ENCODE measurements at places on chromosomes 3 and 15.

DNA sequence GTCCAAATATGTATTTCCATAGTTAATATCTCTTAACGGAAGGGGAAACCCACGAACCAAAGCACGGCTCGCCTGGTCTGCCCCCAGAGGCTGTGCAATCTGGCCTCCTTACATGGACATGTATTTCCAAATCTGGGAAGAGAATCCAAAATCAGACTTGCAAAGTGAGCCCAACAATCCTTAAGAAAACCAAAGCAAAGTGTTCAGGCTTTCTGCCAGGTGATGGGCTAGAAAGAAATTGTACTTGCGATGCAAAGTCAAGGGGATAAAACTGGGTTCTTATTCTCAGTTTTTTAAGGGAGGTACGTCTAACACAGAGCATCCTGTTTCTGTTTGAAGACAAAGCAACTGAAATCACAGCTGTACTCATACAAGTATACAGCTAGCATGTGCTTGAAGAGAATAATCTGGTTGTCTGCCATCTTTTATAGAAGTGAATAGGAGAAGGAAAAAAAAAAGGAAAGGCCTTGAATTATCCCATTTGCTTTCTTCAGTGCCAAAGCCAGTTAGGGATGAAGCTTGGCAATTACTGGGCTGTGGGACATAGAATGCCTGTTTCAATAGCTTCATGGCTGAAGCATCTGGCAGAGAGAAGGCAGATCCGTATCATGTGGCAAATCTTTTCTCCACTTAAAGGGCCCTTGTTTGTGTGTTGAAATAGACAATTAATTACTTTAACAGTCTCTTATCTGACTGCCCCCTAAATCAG is 48.4 kb downstream of the LRIG1 start:
- DNase-seq = no peak

GRCh38 chr3:15750143-15750542 is 47.6 kb downstream of the ANKRD28 start:
- DNase-seq = no peak

DNA sequence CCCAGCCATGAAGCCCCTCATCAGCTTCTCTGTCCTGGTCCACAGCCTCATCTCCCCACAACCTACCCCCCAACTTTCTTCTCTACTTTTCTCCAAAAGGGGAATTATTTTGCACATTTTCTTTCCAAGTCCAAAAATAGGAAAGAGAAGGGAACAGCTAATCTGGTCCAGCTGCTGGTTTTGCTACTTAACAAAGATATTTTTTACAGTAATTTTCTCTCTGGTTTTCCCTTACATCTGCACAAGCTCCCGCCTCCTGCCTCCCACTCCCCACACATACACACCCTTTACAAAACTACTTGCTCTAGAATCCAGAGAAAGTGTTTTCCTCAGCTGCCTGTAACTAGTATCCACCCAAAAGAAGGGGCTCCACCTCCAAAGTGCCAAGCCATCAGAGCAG is 177.2 kb downstream of the POLR2M start:
- no peak for DNase-seq

GRCh38 chr3:23221136-23221535 is 18.0 kb downstream of the UBE2E2 start:
- DNase-seq = no peak

DNA sequence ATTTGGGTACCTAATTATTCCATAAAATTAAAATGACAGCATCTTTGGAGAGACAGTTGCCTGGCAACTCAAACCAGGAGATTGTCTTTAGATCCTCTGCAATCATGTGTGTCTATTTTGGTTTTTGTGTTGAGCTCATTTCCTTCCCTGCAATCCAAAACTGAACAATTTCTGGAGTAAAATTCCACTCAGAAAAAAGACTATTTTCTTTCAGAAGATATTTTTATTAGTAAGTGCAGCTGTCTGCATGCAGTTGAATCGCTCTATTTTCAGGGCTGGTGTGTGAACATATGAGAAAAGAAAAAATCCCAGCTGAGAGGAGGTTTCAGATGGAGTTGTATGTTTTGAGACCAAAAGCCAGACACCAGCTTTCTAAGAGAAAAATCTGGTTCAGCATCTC is 41.9 kb upstream of the DYNC1LI1 start:
- no peak for DNase-seq

DNA sequence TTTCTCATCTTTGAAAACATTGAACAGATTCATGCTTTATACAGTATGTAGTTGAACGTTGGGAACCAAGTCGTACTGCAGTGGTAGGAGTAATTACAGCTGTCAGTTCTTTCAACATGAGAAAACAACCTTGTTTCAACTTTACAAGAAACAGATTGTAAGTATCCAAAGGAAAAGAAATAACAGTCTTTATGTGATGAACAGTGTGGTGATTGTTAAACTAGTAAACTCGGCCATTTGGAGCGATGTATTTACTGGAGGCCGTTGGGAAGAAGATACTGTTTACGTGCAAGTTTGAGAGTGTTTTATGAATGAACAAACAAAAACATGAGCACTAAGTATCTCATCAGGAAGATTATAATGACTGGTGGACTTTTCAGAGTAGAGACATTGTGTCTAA is 48.4 kb downstream of the EPHA3 start:
- DNase-seq = no peak

DNA sequence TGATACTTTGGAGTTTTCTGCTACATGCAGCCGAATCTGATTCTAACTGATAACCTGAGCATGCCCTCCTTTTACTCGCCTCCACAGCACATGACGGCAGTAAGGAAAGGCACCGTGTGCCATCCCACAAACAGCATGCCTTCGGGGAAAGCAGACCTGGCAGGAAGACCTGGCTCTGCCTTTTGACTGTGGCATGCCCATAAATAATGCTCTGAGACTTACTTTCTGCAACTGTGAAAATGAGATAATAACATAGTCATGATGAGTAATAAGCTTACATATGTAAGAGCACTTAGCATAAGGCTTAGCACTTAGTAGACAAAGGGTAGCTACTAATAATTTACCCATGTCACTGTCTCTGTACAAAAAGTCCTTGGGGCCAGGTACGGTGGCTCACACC is 32.9 kb downstream of the MTHFS start:
- no peak for DNase-seq

GRCh38 chr15:63104727-63105126 is 16.9 kb upstream of the LACTB start:
- no peak for DNase-seq

GRCh38 chr3:127829537-127829936 is 7.2 kb upstream of the MGLL start:
- DNase-seq = no peak

DNA sequence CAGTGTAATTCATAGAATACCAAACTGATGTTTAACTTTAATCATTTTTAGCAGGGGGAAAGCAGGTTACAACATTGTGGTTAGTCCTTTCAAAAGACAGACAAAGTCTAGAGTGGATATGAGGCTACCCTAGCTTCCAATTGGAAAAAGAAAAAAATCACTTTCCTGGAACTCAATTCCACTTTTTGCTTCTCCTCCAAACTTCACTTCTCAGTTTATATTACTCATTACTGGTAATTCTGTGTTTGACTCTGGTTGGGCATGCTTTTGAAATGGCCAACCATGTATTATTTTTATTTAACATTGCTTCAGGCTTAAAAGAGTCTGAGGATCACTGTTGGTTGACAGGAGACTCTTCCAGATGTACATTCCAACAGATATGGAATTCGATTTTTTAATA is 84.8 kb downstream of the RAP2B start:
- DNase-seq = no peak

GRCh38 chr15:50176869-50177268 is 5.1 kb upstream of the SLC27A2 start:
- no peak for DNase-seq

- no peak for DNase-seq
Measured at GRCh38 chr3:152960684-152961083, 125.8 kb downstream of the P2RY1 start.

- DNase-seq = no peak
Measured at GRCh38 chr3:106401666-106402490, 533.1 kb upstream of the CBLB start.

GRCh38 chr15:55250392-55250791 is 39.2 kb downstream of the RAB27A start:
- no peak for DNase-seq

DNA sequence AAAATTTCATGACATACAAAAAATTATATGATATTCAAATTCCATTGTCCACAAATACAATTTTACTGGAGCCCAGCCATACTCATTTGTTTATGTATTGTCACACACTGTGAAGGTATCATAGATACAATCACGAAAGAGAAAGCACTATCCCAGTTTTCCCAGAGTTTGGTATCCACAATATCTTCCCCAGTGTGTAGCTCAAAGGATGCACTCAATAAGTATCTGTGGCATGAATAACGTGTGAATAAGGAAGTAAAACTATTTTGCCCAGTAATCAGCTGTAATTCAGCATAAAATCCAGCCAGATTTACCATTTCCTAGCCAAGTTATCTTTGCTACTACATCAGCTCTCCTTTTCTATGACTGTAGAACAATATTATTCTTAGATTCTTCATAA is 131.3 kb upstream of the KCNMB2 start:
- DNase-seq = no peak

DNA sequence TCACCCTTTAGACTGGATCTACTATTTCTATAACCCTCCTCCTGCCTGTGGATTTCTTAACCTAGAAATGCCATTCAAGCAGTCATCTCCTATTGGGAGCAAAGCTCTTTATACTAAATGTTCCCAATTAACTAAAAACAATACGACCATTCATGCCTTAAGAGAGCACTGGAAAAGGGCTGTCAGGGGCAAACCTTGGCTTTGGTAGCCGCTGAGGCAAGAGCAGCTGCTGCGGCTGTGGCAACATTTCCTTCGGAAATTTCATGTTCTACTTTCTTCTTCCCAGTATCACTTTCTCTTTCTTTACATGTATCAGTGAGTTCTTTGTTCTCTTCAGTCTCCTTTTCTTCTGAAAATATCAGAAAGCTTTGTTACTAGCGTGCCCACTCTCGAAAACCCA is 56.3 kb upstream of the CSPG5 start:
- DNase-seq = no peak

GRCh38 chr15:41695750-41696436 is 35.7 kb downstream of the MGA start:
- peak; percentile 55 for DNase-seq

DNA sequence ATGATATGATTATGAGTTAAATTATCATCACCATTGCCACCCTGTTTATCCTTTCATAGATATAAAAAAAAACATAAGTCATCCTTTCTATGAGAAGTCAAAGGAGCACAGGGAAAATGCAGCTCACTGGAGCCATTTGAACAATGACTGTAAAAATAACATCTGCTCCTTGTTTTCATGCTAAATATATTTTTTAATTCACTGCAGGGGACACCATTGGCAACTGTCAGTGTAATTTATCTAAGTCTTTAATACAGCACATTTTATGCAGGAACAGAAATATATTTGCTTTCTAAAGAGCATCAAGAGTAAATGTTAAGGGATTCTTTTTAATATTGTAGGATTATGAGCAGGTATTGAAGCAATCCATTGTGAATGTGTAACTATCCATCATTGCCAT is 371.3 kb downstream of the ZBBX start:
- DNase-seq = no peak

- DNase-seq = no peak
Measured at GRCh38 chr3:160355826-160356225, 43.2 kb downstream of the IFT80 start.

DNA sequence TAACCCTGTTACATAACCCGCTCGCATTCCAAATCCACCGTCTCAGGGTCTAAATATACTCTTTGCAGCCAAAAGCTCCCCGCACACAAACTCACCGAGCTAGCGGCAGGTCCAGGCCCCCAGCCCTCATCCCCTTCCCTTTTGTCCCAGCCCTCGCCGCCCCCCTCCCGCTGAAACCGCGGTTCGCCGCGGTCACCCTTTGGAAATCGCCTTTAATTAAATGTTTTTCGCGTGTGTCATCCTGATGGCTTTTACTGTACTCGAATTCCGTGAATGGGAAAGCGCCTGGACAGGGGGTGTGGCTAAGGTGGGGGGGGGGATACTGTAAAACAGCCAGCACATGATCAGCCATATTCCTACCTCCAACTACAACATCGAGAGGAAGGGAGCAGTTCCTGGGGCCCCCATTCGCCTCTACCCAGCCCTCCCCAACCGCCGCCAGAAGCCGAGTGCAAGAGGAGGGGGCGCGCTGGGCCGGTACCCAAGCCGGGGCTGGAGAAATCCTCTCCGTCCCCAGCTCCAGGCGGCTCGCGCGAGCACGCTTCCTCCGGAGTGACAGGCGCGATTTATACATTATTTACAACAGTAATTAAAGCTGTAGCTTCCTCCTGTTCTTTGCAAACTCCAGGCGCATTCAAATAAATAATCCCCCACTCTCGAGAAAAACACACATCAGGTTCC is 1.7 kb downstream of the RORA start:
- no peak for DNase-seq

- DNase-seq = no peak
Measured at GRCh38 chr3:69932501-69932900, 67.0 kb upstream of the SAMMSON start.

GRCh38 chr3:45362758-45363157 is 25.6 kb upstream of the LARS2 start:
- no peak for DNase-seq

DNA sequence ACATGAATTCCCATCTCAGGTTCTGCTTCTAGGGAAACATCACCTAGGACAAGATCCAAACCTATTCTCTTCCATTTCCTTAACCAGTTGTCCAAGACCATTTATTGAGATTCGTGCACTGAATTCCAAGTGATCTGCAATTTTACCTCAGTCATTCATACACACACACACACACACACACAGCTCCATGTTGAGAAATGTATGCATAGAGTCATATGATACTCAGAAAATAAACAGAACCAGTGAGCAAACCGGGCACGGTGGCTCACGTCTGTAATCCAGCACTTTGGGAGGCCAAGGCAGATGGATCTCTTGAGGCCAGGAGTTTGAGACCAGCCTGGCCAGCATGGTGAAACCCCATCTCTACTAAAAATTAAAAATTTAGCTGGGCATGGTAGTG is 6.1 kb upstream of the KPNA1 start:
- DNase-seq = no peak

DNA sequence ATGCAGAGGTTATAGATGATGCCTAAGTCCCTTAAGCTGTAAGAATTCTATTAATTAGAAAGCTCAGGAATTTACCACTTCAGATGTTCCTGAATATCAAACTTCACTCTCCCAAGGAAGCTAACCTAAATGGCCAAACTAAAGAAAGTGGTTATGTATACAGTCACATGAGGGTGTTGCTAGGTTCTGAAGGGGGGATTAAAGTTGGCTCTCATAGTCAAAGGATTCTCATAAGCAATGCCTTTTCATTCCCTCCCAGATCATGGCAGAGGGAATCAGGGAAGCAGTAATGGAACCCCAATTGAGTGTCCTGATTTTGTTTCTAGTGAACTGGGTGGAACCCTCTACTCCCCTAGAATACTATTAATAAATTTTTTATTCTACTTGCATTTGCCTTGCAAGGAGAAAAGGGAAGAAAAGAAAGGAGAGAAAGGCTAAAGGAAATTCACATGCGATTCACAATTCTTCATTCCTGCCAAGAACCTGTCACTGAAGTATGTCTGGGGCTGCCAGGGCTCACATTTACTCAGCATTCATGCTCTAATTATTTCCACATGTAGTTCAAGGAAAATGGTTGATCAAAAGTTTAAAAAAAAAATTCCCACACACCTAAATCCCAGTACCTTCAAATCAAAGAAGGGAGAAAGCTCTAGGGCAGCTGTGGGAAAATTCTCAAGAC is 25.1 kb downstream of the FSTL1 start:
- no peak for DNase-seq

GRCh38 chr3:143658861-143659260 is 189.4 kb downstream of the SLC9A9 start:
- no peak for DNase-seq
